ENCODE measurements at places on chromosomes 3 and 15.
A peak's percentile ranks its signal among the peaks of the same experiment; 100 is the strongest.

- no peak for DNase-seq
Observed at GRCh38 chr3:9795207-9795606, 2.3 kb downstream of the ARPC4 start.

DNA sequence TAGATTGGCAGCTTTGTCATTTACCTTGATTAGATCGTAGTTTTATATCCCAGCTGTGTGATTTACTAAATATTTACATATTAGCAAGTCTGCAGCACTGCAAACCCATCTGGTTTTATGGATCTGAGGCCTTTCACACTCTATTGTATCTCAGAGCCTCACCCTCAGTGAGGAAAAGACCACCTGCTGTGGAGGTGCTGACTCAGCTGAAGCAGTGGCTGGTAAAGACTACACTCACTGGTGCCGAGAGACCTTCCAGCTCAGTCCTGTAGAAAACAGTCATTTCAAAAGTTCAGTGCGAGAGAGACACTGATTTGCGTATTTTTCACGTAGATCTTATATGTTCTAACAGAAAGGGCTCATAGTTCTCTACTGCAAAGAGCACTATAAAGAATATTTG lies 307.8 kb upstream of the TPM1 start:
- DNase-seq = no peak

- DNase-seq = no peak
Observed at GRCh38 chr15:97929456-97930229, 30.9 kb upstream of the ARRDC4 start.

DNA sequence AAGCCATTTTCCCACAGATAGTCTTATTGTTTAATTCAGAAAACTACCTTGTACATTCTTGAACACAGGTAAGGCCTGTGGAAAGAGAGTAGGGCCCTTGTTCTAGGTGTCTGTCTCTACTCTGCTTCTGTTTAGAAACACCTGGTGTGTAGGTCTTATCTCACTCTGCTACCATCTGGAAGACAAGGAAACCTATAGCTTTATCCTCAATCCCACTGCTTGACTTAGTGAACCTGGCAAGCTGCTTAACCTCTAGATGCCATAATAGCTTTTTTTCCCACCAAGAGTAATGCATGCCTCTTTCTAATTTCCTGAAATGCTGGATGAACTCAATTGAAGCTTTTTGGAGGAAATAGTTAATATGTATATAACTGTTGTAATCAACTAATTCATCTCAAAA lies 82.6 kb upstream of the RAP2B start:
- no peak for DNase-seq

DNA sequence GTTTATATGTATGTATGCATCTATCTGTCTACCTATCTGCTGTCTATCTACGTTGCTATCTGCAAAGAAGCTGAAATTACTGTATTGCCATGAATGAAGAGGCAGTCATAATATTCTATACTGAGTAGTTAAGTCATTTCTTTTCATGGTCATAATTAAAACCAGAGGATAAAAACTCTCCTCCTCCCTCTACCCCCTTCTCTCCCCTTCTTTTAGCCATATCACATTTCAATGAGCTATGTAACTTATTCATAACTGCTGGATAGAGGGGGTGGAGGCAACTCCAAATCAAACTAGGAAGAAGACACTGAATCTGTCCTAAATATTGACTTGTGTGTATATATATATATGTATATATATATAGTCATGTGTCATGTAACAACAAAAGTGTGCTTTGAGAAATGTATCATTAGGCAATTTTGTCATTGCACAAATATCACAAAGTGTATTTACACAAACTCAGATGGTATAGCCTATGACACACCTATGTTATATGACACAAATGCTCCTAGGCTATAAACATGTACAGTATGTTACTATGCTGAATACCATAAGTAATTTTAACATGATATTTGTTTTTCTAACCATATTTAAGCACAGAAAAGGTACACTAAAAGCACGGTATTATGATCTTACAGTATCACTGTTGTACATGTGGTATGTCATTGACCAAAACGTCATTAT lies 229.7 kb upstream of the KCNMB2 start:
- DNase-seq = no peak

- DNase-seq = no peak
Observed at GRCh38 chr3:185046164-185046515, 106.7 kb downstream of the C3orf70 start.

GRCh38 chr3:15997274-15997943 lies 177.1 kb upstream of the GALNT15 start:
- DNase-seq = no peak

GRCh38 chr15:90227336-90227735 lies 6.4 kb downstream of the CIB1 start:
- DNase-seq = no peak

DNA sequence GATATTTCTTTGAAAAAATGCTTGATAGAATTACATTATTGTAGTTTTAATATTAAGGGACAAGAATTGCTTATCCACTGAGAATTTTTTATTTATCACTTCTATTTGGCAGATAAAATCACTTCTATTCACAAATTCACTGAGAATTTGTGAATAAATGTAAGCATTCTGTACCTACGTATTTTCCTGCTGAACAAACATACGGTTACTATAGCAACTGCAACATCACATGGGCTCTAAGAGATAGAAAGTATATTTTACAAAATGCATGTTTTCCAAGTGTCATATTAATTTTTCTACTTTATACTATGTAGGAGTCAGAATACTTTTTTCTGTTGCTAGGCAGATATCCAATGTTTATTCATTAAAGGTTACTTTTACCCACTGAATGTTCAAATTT lies 166.2 kb downstream of the ZIC1 start:
- DNase-seq = no peak

DNA sequence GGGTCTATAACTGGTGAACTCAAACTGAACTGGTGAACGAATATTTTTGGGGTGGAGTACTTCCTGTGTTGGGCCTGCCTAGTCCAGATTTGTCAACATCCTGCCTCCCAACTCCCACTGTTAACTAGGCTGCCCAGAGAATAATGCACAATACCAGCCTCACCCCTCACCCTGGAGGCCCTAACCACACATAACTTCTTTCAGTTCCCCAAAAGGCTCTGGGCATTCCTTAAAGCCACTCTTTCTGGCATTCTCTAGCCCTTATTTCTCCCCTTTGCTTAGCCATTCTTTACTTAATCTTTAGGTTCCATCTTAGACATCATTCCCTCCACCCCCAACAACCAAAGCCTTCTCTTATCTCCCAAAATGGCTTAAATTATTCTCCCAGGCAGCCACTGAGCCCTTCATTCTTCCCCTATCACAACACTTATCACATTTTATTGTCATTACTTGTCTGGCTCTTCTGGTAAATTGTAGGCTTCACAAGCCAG lies 9.1 kb upstream of the SEC11A start:
- peak; percentile 59 for DNase-seq

DNA sequence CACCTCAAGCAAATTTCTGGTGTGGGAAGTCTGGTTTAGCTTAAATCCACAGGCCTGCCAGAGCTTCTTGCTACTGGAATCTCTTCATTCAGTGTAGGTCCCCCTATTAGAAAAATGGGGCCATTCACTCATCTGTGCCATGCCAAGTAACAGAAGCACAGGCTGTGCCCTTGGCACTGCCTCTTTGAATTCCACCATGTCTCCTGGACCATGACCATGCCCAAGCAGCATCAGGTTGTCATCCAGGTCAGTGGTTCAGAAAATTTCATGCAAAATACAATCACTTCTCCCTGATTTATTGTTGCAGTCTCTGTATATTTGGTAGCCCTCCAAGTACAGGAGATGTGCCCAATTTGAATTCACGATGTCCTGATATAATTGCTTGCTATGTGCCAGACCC lies 602.1 kb upstream of the ZNF385D start:
- no peak for DNase-seq

DNA sequence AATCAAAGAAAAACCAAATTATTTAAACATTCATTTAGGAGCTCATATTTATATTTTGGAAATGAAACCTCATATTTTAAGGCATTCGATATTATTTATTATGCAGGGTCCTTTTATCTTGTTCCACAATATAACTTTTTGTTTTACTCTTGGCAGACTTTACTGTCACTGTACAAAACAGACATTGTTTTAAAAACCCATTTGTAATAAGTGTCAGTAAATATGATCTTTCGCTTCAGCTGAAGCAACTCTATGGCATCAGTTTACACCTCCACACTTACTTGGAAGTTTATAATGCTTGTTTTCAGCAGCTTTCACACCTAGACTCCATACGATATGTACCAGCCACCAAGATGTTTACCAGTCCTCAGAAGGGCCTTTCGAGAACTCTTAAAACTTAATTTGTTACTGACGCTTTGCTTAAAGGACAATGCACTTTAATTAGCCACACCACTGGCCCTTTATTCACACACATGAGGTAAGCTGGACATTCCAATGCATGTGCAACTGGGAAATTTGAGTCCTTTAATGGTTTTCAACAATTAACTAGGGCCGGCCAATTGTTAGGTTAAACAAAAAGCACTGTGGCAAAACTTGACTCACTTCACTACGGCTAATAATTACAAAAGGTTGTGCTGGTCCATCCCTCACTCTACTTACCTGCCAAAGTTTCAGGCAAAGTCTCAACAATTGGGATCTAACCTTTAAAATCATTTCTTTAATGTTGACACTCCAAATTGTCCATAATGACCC lies 16.7 kb downstream of the WWTR1 start:
- DNase-seq = no peak

DNA sequence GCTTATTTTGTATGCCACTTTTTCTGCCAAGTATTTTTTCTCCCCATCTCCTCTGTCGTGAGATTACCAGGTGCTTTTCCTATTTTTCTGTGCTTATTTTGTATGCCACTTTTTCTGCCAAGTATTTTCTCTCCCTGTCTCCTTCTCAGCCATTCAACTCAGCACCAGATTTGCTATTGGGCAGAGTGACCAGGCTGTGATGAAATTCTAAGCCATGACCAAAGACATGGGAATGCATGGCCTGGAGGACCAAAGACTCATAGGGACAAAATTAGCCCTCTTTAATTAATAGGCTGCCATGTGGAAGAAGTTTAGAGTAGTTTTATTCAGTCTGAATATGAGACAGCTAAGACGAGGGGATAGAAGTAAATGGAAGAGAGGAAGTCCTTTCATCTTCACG lies 257.4 kb downstream of the SQOR start:
- DNase-seq = no peak

GRCh38 chr3:18901571-18901970 lies 246.7 kb upstream of the KCNH8 start:
- no peak for DNase-seq

- peak; percentile 83 for DNase-seq
Observed at GRCh38 chr3:125051715-125052581, 3.8 kb downstream of the HEG1 start.

GRCh38 chr3:183317886-183318865 lies 65.1 kb downstream of the B3GNT5 start:
- DNase-seq = no peak

GRCh38 chr15:47570044-47570443 lies 147.3 kb upstream of the SEMA6D start:
- no peak for DNase-seq

DNA sequence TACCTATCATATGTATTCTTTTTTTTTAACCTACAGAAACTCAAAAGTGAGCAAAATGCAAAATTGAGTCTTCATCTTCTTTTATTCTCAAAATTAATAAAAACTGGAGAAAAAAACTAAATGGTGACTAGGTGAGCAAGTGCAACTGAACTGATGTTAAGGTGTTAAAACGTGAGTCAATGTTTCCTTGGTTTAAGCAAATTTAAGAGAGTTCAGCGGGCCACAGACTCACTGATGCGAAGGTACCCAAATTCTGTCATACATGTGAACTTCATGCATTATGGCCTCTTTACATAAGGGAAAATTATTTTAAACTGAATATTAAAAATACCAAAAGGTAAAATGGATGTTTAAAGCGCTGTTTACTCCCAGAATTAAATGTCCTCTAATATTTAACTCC lies 206.6 kb downstream of the FOXP1 start:
- no peak for DNase-seq

DNA sequence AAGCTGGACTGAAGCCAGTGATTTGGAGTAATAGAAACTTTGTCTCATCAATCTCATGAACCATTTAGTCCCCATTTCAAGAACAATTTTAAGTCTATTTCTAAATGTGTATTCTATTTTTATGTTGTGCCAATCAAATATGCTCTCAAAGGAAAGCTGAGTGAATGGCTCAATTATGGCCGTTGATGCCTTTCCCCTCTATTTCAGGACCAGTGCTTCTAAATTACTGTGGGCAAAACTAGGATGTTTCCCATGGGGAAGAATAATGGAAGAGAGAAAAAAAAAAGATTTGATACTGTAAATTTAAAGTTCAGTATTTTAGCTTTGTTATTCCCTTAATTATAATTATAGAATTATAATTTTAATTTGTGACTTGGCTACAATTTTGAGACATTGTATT lies 110.1 kb downstream of the CADM2 start:
- DNase-seq = no peak
